Astrocyte of the hippocampus (primary cell): ENCODE measurements at places on chromosomes 4 and X.
A peak's percentile ranks its signal among the peaks of the same experiment; 100 is the strongest.

GRCh38 chr4:111209706-111210105 lies 586.8 kb upstream of the PITX2 start:
- peak; percentile 5 for DNase-seq

- DNase-seq: peak; percentile 63
These were observed 46.0 kb downstream of the PCGF3 start for GRCh38 chr4:751676-752075.

GRCh38 chrX:44043496-44043895 lies 70.3 kb upstream of the NDP start:
- no peak for DNase-seq

DNA sequence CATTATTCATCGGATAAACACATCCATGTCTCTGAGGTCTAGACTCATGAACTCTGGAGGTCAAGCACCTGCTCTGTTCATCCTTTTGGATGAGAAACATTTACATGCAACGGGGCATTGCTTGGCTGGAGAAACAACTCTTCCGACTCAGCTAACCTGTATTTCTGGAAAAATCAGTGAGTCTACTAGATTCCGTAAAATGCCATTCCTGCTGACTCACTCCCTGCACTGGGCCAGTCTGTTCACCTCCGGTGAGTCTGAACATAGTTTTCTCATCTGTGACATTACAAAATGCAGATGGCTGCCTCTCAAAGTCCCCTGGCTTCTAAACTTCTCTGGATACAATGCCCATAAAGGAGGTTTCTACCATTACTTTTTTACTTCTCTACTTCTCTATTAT lies 185.7 kb upstream of the HS3ST1 start:
- peak; percentile 66 for DNase-seq

GRCh38 chrX:57932266-57932665 lies 22.0 kb upstream of the ZXDA start:
- DNase-seq: no peak

DNA sequence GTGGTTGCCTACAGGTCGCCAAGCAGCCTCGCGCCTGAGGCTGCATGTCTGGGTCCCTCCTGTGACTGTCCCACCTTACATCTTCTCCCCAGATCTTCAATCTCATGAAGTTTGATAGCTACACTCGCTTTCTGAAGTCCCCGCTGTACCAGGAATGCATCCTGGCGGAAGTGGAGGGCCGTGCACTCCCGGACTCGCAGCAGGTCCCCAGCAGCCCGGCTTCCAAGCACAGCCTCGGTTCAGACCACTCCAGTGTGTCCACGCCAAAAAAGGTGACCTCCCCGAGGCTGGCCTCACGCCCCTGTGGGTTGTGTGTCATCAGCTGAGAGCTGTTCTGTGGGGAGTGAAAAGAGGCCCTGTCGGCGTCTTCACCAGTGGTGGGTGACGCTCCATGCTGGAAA lies 24.9 kb upstream of the HGFAC start:
- no peak for DNase-seq

DNA sequence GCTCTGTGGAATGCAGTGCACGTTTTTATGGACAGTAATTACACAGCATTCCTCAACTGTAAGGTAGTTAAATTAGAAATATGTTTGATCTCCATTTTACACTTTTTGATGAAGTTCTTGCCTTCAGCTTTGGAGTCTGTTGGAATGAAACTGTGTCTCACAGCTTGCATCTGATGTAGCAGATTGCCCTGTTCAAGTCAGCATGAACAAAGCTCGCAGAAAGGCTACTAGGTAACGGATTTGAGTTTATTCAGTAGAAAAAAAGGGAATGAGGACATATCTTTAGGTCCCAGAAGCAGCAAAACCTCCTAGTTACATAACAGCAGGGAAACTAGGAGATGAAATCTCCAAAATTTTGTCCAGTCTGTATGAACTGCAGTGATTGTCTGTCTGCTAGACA lies 24.3 kb upstream of the CBLL2 start:
- no peak for DNase-seq
